ENCODE measurements at places on chromosomes 13 and 19.

DNA sequence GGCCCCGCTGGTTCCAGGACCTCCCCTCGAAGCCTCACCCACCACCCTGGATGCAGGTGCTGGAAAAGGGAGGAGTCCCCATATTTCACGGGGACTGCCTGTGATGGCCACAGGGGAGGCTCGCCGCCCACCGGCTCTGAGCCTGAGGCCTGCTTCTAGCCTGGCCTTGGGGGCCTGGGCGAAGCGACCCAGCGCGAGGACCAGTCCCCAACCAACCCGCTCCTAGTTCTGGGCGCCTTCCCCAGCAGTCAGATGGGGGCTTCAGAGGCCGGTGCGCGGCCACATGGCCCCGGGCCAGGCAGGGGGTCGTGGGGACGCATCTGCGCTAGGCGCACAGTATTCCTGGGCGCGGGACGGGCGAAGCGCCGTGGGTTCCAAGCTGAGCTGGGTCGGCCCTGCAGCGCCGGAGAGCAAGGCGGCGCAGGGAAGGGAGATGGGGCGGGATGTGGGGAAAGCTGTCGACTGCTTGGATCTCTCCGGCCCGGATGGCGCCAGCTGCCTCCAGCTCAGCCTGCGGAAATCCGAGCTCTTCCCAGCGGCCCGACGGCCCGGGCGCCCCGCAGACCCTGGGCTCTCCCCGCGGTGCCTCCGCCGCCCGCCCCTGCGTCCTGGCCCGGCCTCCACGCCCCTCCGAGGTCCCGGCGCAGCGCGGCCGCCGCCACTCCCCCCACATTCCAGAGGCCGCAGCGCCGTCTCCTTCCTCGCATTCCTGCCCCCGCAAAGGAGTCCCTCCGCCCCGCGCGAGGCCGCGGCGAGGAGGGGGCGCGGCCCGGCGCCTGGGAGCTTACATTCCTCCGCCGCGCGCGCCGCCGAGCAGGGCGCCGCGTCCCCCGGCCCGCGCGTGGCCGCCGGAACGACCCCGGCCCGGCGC, at the start of gene WTIP:
Gene WTIP, plus strand, starts transcription at position 788 of the 871 bp plus-strand sequence. CDS start 217 bp downstream, outside the sequence.
- no peak for DNase-seq

- no peak for DNase-seq
Measured at GRCh38 chr13:44147648-44148047, 226.0 kb upstream of the SERP2 start.

DNA sequence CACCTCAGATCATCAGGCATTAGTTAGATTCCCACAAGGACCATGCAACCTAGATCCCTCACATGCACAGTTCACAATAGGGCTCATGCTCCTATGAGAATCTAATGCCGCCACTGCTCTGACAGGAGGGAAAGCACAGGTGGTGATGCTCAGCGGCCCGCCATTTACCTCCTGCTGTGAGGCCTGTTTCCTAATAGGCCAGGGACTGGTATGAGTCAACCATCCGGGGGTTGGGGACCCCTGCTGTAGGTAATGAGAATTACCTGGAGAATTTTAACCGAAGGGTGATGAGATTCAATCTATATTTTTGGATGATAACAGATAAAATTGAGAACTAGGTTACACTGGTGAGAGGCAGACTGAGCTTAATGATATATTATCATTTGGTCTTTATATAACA, 101.4 kb downstream of the LACC1 start:
- DNase-seq = no peak

DNA sequence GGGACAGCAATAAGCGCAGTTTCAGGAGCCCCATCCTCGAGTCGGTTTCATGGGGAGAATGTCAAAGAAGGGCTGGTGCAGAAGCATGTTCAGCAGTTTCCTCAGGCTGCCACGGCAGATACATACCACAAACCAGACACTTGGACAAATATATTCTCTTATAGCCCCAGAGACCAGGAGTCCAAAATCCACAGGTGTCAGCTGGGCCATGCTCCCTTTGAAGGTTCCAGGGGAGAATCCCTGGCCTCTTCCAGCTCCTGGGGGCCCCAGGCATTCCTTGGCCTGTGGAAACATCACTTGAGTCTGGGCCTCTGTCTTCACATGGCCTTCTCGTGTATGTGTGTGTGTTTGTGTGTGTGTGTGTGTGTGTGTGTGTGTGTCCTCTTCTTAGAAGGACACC, 164.1 kb downstream of the UQCRFS1 start:
- no peak for DNase-seq

DNA sequence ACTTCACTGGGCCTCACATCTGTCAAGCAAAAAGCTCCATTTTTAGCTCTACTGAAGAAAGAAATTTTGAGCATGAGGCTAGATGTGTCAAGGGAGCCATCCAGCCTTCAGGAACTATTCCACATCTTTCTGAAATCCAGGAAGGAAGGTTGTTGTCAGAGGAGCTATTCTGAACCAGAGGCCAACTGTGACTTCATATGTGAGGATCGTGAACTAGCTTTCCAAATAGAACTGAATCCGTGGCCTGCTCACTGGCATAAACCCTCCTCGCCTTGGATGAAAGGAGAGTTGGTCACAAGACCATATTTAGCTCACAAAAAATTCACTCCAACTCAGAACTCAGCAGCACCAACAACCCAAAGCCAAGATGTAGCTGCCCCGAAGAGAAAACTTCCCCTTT, 195.8 kb downstream of the FOXO1 start:
- no peak for DNase-seq

- peak; percentile 81 for DNase-seq
Measured at GRCh38 chr19:50325310-50326100, 3.7 kb downstream of the KCNC3 start.

- DNase-seq = no peak
Measured at GRCh38 chr13:43239275-43239840, 216.0 kb downstream of the DNAJC15 start.

- no peak for DNase-seq
Measured at GRCh38 chr13:112186091-112186490, 119.1 kb downstream of the SOX1 start.
